ENCODE measurements at places on chromosomes 16 and 17.

DNA sequence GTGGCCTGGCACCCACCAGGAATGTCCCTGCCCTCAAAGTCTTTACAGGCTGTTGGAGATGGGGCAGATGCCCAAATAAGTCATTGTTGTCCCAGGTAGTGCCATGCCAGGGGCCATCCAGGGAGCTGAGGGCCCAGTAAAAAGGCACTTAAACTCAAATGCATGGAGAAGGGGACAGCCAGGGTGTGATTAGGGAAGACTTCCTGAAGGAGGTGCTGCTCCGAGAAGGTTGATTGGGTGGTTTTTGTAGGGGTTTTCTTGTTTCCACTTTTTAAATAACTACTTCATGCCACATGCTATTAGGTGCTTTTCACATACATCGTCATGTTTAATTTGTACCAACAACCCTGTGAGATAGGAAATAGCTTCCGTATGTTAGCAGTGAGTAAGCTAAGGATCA lies 66.9 kb downstream of the RAI1 start:
- DNase-seq: no peak

GRCh38 chr16:87216841-87217275 lies 100.3 kb downstream of the C16orf95 start:
- DNase-seq: no peak

GRCh38 chr16:77009453-77009852 lies 181.5 kb upstream of the MON1B start:
- no peak for DNase-seq

- no peak for DNase-seq
Measured at GRCh38 chr17:37492167-37492566, 2.5 kb downstream of the DUSP14 start.

DNA sequence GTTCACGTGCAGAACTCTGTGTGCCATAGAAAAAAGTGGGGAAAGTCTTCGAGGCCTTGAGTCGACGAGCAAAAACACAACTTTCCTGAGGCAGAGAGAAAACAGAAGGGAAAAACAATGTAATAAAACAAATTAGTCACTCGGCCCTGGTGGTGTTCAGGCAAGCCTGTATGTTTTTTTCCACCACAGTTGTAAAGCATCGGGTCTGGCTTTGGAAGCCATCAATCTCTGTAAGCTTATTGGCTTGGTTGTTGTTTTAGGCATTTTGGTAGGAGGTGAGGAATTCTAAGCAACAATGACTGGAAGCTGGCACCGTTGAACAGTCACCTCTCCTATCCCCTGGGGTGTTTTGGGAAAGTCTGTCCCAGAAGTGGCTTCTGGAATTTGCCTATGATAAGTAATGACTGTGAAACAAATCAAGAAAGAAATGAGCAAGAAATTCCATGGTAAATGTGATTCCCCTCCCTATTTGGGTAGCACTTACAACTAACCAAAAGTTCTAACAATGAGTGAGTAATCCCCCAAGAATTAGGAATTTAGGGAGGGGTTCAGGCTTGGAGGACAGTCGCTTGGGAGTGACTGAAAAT lies 2.8 kb downstream of the CDH13 start:
- DNase-seq: no peak

- no peak for DNase-seq
Measured at GRCh38 chr17:74964246-74964761, 8.3 kb downstream of the HID1 start.

DNA sequence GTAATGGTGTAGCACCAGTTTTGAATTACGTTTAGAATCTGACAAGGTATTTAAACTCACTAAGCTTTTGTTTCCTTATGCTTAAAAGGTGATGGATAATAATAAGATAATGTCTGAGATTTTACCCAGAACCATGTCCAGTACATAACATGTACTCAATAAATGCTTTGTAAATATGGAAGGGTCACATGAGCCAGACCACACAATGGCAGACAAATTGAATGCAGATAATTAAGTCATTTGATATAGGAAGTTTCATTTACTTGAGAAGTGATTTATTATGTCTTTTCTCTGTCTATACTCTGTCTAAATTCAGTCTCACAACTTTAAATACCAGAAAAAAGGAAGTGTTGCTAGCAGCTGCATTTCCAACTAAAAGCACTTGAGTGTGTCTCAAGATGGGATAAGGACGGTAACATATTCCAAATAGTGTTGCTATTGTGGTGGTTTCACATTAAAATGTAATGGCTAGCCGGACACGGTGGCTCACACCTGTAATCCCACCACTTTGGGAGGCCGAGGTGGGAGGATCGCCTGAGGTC lies 52.5 kb upstream of the DHX40 start:
- no peak for DNase-seq

GRCh38 chr16:50272687-50273381 lies 6.5 kb downstream of the ADCY7 start:
- DNase-seq: no peak

DNA sequence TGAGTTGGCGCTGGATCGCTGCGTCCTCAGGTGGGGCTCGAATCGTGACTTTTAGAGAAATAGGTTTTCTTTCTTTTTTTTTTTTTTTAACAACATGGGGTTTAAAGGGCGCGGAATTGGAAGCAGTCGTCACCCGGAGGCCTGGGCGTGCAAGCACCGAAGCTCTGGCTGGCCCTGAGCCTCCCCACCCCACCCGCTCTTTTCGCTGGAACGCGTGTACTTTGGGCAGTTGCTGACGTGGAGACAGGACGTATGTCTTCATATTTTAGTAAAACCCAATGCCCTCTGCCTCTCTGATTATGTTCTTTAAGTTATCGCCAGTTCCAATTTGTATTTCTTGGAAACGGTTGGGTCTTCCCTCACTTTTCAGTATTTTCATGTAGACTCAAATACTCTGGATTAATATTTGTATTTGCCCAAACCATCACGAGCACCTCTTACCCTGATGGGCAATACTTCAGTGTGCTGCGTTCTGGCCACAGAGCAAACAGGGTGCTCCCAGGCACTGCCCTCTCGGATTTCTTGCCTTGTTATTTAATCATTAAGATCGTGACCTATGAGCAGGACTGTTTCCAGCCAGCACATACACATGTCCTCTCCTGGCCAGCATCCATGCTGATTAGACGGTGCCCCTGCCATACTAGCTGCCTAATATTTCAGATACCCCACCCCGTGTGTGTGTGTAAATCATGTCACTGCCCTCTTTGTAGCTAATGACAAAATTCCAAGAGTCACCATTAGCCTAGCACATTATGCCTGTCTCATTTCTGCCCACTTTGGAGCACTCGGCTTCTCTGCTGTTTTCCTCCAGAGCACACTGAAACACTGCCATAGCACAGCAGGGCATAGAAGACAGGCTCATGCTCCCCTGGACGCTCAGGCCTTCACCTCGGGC lies 805 bp upstream of the C16orf95 start:
- DNase-seq: no peak

GRCh38 chr16:31460582-31461002 lies 1.3 kb downstream of the ARMC5 start:
- DNase-seq: peak; percentile 47

DNA sequence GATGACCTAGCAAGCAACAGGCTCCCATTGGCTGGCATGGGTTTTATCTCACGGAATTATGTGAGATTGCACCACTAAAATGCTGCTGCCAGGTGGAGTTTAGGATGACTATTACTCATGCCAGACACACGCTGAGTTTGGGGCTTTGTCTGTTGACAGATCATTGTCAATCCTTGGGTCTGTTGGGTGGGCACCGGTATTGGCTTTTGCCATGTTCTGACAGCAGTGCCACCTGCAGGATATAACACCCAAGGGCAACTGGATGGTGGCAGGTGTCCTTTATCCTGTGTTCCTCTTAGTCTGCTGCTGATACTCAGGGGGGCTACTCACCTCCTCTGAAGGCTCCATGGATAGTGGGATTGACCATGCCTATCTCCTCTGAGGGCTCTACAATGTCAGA lies 221.6 kb upstream of the DYNLRB2 start:
- DNase-seq: no peak

- no peak for DNase-seq
Measured at GRCh38 chr16:58498341-58499091, 1.4 kb upstream of the NDRG4 start.

DNA sequence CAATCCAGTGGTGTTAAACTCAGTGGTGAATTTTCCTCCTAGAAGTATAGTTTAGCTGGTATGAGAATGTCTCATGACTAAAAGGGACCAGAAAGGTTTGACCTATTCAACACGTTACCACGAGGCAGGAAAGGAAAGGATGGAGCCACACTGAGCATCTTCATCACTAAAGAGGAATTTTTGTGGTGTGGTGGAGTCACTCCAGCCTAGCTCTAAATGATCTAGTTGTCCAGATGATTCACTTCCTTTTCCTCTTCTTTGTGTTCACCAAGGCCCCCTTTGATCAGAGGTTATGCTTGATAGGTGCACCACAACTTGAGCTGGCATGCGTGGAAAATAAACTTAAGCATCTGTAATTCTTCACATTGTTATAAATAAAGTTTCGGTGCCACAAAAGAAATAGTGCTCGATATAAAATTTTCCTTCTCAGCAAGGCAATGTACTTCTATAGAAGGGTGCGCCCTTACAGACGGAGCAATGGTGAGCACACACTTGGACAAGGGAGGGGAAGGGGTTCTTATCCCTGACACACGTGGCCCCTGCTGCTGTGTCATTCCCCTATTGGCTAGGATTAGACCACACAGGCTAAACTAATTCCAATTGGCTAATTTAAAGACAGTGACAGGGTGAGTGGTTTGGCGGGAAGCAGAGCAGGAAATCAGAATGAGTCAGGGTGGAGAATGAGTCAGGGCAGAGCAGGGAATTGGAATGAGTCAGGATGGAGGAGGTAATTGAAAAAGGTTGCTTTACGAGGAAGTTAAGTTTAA lies 254.6 kb downstream of the HS3ST3A1 start:
- no peak for DNase-seq

DNA sequence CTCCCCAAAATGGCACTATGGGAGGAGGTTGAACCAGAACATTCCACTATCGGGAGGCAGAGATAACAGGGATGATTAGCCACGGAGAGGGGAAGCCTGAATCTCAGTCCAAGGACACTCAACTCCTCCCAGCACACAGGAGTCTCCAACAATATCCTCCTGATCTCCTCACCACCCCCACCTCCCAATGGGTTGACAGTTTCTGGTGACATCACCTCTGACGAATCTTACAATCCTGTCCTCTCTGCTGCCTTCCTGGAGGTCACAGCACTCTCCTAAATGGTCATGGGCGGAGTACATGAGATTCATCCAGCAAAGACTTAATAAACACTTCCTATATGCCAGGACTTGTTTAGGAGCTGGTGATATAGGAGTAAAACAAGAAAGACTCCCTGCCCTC lies 80.9 kb downstream of the SLC6A2 start:
- DNase-seq: no peak

GRCh38 chr16:88005968-88006367 lies 54.7 kb downstream of the BANP start:
- no peak for DNase-seq

DNA sequence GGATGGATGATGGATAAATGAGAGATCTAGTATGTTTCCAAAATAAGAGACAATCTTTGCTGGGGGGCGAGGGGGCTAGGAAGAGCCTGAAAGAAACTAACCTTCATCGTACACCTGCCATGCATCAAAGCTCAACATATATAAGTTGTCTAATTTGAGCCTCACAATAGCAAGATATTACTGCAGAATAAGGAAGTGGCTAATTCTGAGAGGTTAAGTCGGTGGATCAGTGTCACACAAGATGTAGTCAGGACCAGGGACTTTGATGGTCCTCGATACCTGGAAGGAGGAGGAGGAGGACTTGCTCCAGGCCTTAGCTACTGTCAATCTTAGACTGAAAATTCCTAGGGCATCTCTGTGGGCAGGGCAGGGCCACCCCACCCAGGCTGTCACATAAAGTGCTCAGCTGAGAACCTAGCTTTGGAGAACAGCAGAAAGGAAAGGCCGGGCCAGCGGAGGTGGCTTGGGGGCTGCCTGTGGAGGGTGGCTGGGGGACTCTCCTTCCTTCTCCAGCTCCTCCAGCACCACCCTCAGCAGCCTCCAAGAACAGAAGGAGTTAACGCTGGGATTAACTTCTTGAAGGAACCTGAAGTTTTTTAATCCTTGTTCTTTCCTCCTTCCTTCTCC lies 460 bp upstream of the SLC13A2 start:
- DNase-seq: no peak

GRCh38 chr17:74126179-74126900 lies 77.1 kb upstream of the RPL38 start:
- DNase-seq: peak; percentile 43

GRCh38 chr17:8747742-8748141 lies 3.1 kb upstream of the CCDC42 start:
- DNase-seq: no peak

- peak; percentile 91 for DNase-seq
Measured at GRCh38 chr17:56319531-56319930, 166.3 kb downstream of the ANKFN1 start.

- DNase-seq: no peak
Measured at GRCh38 chr16:89696670-89697128, 4.8 kb downstream of the SPATA2L start.

DNA sequence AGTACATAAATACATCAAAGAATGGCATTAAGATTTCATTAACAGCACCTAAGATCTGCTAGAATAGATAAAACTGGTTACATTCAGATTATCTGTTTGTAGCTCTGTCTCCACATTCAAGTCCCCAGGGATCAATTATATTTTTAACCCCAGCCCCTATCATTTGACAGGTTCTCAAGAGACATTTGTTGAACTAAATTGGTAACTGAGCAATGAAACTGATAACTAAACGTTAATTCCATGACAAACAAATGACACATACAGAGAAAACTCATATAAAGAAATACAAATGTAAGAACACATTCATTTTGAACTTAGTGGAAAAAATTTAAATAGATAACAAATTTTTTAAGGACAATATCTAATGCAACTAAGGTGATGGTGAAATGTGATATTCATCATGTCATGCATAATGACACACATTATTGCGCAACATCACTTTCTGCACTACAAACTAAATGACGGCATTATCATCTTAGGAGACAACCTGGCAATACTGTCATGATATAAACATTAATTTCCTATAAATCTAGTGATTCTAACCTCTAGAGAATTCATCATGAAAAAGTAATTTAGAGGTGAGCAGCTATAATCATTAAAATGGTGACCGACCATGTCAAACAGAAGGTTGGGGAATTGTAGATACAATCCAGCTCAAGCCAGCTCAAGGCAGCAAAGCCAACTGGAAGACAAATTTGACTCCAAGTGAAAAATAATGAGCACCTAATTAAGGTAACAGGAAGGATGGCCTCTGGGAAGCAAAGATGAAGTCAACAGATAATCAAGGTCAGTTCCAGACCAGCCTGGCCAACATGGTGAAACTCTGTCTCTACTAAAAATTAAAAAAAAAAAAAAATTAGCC lies 9.5 kb downstream of the ARHGAP17 start:
- DNase-seq: peak; percentile 15

DNA sequence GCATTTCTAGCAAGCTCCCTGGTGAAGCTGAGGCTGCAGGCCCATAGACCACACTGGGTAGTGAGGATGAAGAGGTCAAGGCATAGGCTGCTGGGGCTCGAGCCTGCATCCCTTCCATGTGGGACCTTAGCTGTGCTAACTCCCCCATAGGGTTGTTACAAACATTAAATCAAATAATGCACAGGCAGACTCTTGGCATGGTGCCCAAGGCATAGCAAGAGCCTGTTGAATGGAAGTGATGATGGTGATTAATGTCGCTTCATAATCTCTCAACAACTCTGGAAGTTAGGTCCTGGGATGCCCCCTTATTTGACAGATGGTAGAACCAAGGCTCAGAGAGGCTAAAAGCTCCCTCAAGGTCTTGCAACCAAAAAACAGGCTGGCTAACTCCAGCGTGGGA lies 283.9 kb upstream of the EEF2KMT start:
- no peak for DNase-seq

Data from NCI-H510A treated with DMSO at 0.1 percent for 48 hours (cell line).